Stimulated activated CD8-positive, alpha-beta memory T cell treated with anti-CD3 and anti-CD28 coated beads, Interleukin-12 subunit alpha, Interleukin-12 subunit beta, amount 100 ng/mL, for 1 hour (primary cell): ENCODE measurements at places on chromosomes 3 and 15.

GRCh38 chr3:111619833-111620232 lies 24.7 kb upstream of the ZBED2 start:
- DNase-seq: no peak

DNA sequence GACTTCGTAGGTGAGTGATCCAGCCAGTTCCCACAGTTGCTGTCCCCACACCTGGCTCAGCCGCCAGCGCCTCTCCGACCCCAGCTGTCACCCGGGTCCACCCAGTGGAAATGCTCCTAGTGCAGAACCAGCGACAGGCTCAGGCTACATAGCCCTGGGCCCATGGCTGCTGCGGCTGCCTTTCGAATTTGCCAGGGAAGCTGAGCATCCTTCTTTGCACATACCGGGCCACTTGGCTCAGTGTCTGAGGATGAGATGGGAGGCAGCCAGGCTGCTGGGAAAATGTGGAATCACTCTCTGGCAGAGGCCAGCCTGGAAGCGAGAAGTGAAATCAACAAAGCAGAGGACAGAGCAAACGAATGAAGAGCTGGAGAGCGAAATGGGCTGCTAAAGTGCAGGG lies 80.1 kb downstream of the ST8SIA2 start:
- DNase-seq: no peak

GRCh38 chr3:30350901-30351300 lies 255.5 kb upstream of the TGFBR2 start:
- DNase-seq: no peak

DNA sequence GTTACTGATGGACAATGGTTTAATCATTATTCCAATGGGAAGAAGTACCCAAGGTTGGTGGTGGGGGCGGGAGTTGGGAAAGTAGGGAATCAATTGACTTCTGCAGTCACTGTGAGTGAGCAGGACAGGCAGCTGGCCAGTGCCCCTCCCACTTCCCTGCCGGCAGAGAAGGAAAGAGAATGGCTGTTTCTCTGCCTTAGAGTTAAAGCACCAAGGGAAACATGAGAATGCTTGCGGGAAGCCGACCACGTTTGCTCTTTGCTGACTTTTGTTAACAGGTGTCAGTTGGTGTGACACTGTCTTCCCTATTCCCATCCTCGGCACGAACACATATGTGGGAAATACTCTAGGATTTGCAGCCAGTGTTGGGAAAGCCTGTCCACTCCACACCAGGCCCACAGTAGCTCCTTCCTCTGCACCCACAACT lies 33.5 kb upstream of the MFSD1 start:
- DNase-seq: no peak

- DNase-seq: no peak
Measured at GRCh38 chr15:98969126-98969735, 38.4 kb downstream of the PGPEP1L start.

GRCh38 chr3:72529081-72529480 lies 319.2 kb downstream of the SHQ1 start:
- no peak for DNase-seq

- DNase-seq: no peak
Measured at GRCh38 chr3:51794206-51794605, 15.2 kb upstream of the IQCF6 start.

- no peak for DNase-seq
Measured at GRCh38 chr3:198043119-198043518, 83.1 kb downstream of the LMLN start.

DNA sequence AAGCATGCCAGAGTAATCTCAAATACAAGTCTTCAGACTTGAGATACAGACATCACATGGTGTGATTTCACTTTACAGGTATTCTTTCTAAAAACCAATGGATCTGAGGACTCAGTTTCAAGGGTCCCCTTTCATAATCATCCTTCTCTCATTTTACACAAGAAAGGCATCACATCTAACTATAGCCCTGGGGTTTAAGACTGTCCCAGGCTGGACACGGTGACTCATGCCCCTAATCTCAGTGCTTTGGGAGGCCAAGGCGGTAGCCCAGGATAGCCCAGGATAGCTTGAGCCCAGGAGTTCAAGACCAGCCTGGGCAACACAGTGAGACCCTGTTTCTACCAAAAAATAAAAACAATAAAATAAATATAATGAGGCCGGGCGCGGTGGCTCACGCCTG lies 36.4 kb downstream of the UBP1 start:
- DNase-seq: no peak

- no peak for DNase-seq
Measured at GRCh38 chr15:75671730-75672602, 24.3 kb downstream of the SNX33 start.

DNA sequence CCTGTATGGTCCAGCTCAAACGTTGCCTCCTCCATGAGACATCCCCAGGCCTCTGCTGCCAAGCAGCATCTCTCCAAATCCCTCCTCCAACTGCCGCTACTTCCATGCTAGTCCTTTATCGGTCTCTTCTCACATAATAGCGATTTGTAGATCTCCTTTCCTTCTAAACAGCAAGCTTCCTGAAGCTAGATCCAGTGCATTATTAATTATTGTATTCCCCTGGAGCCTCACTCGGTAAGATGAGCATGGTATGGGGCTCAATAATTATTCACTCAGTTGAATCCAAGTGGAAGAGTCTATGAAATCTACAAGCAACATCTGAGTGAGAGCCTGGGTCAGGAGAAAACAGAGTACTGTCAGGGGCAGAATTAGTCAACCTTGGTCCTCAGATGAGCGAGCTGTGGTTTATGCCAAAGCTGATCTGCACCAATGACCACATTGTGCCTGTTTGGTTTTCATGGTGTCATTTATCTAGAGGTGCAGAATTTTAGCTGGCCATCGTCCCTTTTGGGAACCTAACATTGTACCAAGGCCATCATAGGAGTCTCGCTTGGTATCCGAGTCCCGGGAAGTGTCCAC lies 93.8 kb upstream of the UBE2E1 start:
- DNase-seq: no peak

DNA sequence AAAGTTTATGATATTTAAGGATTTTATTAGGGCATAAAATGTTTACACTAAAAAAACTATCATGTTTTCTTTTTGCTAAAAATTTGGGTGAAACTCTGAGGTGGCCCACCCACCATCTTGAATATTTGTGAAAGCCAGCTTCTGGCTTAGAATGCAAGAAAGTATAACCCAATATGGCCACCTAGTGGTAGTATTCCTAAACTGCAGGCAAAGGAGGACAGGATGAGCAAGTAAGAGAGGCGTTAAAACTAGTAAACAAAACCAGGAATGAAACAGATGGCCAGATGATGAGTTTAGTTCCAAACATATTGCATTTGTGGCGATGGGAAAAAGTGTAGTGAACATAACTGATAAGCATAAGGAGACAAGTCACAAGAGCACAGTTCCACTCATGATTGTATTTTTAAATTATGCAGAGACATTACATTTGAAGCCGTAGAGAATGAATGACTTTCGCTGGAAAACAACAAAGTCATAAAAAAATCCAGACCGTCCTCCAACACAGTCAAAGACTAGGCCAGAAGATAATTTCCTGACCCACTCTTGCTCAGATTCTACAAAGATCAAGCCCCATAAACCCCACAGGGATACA lies 103.3 kb upstream of the PRTG start:
- peak; percentile 4 for DNase-seq

GRCh38 chr3:169629895-169630294 lies 33.6 kb downstream of the MECOM start:
- DNase-seq: no peak

- no peak for DNase-seq
Measured at GRCh38 chr3:104846270-104846669, 520.4 kb upstream of the ALCAM start.

DNA sequence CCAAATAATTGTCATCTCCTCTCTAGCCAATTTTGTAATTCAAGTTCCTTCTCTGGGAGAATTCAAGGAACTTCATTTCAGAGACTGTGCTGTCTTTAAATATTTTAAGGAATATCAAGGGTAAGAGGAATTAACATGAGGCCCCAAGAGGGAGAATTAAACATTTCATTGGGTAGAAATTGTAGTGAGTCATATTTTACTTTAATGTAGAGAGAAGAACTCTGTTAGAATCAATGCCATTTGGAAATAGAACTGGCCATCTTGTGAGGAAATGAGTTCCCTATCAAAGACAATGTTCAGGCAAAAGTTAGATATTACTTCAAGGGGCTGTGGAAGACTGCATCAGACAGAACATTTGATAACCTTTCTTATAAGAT lies 43.5 kb upstream of the TP63 start:
- DNase-seq: no peak

- DNase-seq: no peak
Measured at GRCh38 chr3:52039846-52040245, 16.5 kb downstream of the DUSP7 start.

- no peak for DNase-seq
Measured at GRCh38 chr3:37963635-37964034, 27.0 kb upstream of the VILL start.

GRCh38 chr3:117302428-117302827 lies 592.8 kb downstream of the TUSC7 start:
- DNase-seq: no peak

- DNase-seq: no peak
Measured at GRCh38 chr3:132900481-132900880, 137.7 kb upstream of the TMEM108 start.

DNA sequence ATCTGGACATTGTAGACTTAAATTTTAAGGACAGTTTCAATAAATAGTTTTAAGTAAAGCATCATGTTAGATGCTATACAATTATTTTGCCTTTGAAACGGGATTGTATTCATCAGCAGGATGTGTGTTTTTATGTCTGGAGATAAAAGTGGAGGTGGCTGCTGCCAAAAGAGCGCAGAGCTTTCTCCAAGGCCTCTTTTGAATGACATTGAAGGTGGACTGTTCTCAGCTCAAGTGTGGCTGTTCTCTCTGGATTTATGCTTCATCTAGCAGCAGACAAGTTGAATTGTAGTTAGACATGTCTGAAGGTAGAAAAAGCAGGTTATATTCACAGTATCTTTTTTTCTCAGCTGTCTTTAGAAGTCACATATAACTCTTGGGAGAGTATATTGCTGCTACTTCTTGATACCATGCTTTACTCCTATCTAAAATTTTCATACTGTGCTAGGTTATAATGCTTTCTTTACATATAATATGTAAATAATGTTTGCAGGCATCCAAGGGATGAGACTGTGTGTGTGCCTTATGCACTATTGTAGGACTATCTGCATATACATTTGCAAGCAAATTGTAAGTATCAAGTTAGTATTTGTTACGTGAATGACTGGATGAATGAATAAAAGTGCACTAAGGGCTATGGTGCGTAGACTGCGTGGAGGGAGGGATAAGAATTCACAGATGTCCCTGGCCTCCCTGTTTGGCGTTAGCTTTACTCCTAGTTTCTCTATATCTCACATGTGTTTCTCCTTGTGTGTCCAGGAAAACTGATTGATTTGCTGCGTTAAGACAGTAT lies 340.1 kb downstream of the NAALADL2 start:
- no peak for DNase-seq

- DNase-seq: no peak
Measured at GRCh38 chr3:155609586-155609985, 135.3 kb downstream of the PLCH1 start.

DNA sequence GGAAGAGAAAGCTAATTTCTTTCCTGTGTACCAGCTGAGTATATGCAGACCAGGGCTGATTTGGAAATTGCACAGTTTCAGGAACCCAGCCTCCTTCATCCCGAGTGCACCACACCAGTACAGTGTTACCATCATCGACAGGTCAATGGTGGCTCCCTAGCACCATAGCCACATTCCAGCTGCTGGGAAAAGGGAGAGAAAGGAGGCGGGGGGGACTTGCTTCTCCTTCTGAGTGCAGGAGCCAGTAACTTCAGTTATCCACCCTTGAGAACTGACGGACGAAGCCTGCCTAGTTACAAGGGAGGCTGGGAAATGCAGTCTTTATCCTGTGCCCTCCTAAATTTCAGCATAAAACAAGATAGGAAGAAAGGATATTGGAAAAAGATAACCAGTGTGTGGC lies 129.7 kb upstream of the PRICKLE2 start:
- no peak for DNase-seq

DNA sequence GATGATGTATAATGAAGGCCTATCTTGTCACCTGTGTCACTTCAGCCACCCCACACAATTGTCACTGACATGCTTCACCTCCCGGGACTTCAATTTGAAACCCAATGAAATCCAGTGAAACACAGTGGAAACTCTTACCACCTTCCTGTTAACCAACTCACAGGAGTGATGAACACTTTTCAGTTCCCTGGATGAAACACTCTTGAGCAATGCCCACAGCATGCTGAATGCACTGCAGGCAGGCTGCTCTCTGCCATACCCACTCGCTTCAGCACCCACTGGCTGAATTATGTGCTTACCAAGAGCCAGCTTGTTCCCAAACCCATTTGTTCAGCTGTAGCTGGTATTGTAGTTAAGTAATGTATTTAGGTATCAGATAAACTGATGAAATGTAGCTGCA lies 47.0 kb downstream of the MAP2K1 start:
- no peak for DNase-seq

- no peak for DNase-seq
Measured at GRCh38 chr15:50607129-50607528, 60.7 kb upstream of the USP50 start.

GRCh38 chr3:105585-105984 lies 91.0 kb upstream of the CHL1 start:
- no peak for DNase-seq

GRCh38 chr3:120173056-120173675 lies 78.9 kb upstream of the GSK3B start:
- DNase-seq: no peak

- no peak for DNase-seq
Measured at GRCh38 chr15:70142322-70143191, 44.8 kb upstream of the TLE3 start.

DNA sequence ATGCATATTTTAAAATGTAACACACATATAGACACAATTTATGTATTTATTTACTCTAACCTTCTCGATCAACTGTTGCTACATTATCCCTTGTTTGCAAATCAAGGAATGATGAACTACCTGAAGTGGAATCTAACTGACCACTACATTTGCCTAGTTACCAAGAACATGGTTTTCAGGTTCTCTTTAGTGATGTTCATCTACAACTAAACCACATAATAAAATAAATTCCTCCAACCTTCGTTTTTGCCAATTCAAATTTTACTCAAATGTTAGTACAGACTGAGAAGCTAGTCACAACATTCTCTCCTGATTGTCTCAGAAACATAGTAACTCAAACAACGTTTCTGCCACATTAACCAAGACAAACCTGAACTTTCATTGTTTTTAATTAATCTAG lies 521.9 kb downstream of the FOXP1 start:
- DNase-seq: no peak
